ENCODE measurements at places on chromosomes 4 and X.

DNA sequence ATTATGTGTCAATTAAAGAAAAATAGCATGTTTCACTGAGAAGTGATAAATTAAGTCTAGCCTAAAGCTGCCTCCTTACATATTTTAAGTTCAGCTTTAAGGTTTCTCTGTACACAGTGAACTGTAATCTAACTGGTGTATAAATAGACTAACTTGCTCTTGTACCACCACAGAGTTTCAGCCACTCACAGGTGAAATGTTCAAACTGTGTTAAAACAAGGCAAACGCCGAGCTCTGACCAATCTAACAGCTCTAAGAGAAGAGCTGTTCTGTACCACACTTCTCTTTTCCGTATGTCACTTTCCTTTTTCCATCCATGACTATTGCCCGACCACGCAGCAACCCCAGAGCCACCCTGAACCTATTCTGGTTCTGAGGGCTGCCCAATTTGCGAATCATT lies 64.5 kb downstream of the DCHS2 start:
- DNase-seq = no peak

- no peak for DNase-seq
These were observed 52.8 kb downstream of the NFKB1 start for GRCh38 chr4:102553982-102554381.

DNA sequence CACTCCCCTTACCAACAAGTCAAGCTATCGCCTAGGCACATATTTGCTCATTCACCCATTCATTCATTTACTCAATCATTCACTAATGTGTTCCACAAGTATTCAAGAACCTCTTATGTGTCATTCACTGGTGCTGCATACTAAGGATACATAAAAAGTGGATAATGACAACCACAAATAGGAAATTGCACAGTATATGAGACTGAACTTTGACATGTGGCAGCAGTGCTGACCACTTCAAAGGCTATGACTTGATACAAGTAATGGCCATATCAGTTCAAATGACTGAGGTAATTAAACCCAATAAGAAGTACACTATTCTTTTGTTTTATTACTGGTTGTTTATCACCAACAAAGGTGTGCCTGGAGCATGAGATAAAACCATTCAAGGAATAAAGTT lies 282.5 kb downstream of the KLHL13 start:
- DNase-seq = no peak

DNA sequence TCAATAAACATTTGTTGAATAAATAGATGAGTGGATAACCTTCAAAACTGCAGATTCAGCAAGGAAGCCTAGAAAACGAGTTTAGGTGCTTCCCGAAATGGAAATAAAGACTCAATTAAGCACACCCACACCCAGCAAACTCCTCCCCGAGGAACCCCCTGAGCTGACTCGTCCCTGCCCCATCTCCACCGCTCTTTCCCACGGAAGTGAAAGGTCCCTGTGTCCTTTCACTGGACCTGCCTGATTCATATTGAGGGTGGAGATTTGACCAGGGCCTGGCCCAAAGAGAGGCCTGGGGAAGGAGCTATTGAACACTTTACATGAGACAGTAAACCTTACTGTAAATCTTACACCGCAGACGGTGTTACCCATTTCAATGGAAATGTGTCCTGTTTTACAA lies 129.1 kb downstream of the CPZ start:
- DNase-seq = no peak

DNA sequence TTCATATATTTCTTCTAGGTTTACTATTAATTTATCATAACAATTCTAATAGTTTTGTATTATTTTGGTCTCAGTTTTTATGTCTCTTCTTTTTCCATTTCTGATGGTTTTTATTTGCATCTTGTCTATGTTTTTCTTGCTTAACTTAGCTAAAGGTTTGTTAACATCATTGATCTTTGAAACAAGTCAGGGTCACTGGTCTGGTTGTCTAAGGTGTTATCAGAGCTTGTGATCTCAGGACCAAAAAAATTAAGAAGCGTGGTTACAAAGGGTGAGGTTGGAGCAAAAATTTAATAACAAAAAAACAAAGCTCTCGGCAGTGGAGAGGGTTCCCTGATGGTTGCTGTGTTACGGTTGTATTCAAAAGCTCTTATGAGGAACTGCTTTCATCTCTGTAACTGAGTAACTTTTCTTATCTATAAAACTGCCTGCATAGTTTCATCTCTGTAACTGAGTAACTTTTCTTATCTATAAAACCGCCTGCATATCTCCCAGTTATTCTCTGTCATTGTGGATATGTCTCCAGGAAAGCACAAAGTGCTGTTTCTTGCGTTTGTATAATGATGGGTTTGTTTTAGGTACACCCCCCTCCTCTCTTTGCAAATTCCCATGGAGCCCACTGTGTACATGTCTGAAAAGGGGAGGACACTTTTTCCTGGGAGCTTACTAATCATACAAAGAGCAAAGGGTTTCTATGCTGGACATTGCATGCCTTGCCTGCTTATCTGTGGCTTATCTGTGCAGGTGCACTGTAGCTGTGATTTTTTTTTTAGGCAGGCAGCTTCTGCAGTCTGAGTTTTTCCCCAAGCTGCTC lies 62.4 kb upstream of the UGT2B15 start:
- no peak for DNase-seq

DNA sequence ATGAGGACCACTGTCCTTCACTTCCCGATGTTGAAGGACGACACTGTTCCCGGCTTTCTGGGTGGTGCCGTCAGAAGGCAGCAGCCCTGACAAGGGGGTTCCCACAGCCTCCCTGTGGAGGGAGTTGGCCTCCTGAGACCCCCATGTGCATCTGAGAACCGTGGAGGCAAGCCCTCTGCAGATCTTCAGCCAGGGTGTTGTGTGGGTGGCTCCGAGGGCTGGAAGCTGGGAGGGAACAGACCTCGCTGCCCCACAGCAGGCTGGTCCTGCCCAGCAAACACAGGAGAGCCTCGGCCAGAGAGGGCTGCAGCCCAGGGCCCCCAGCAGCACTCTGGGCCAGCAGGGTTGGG lies 16.2 kb downstream of the DGKQ start:
- DNase-seq = no peak

- DNase-seq = no peak
These were observed 105.9 kb downstream of the TEX13A start for GRCh38 chrX:105114554-105115130.

DNA sequence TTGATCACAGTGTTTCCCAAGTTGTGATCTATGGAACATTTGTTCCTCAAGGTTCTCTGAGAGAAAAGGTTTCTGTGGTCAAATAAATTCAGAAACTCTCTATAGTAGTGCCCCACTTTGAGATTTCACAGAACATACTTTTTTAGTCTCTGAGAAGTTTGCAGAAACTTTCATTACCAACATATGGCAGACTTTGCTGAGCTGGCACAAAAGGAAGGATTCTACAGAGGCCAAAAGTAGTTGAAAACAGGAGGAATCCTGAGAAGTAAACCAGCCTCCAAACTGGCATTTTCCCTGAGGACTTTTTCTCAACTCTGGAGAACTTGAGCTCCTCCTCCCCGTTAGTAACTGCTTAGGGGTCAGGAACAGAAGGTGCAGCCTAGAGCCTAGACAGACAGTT lies 117.8 kb upstream of the ESX1 start:
- no peak for DNase-seq

- no peak for DNase-seq
These were observed 71.4 kb downstream of the GATB start for GRCh38 chr4:151689211-151689991.

DNA sequence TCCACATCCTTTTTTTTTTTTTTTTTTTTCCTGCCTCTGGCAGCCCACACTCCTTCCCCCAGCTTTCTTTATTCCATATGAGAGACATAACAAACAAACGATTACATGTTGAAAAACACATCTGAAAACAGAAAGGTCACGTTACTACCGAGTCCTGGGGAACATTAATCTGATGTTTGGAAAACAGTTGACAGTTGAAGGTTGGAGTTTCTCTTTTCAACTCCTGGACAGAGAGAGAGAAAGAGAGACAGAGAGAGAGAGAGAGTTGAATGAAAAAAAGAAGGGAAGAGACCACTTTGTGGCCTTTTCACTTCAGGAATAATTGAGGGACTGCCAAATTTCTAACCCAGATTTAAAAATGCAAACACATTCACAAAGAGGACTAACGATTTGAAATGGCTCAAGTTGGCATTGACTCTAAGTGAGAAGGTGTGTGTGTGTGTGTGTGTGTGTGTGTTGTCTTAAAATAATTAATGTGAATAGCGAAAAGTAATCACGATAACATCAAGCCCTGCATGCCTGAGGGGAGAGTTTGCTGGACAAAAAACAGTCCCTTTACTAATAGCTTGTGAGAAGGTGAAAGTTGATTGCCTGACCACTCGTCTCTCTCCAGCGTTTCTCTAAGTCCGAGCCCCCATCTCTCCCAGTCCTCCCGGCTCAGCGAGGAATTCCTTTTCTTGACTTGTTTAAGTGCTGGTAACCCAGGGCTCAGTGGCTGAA lies 67.3 kb downstream of the FBXO8 start:
- DNase-seq = no peak

GRCh38 chr4:90546114-90546513 lies 418.9 kb downstream of the CCSER1 start:
- DNase-seq = no peak

DNA sequence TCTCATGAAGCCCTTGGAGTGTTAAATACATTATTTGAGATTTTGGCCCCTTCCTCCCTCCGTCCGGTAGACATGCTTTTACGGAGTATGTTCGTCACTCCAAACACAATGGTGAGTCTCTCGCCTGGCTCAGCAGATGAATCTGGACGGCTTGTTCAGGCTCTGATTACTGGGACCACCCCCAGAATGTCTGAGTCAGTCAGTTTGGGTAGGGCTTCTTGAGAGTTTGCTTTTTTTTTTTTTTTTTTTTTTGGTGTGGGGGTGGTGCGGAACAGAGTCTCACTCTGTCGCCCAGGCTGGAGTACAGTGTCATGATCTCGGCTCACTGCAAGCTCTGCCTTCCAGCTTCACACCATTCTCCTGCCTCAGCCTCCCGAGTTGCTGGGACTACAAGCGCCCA lies 62.4 kb upstream of the MSANTD1 start:
- DNase-seq = no peak

- DNase-seq = no peak
These were observed 891.0 kb upstream of the FRG1 start for GRCh38 chr4:189049682-189050081.

DNA sequence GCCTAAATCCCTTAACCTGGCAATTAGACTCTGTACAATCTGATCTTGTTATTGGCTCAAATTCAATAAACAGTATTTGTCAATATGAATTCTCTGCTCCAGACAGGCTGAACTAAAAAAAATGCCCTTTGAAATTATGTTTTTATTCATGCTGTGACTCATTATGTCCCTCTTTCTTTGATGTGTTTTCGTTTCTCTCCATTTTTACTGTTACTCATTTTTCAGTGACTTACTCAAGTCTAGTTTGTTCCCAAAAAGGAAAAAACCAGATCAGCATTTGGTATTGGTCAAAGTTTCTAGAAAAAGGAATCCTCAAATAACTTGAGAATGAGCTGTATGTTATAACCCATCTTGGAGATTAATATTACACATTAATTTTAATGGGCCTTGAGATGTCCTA lies 40.4 kb downstream of the UNC5C start:
- no peak for DNase-seq

- peak; percentile 7 for DNase-seq
These were observed 13.8 kb upstream of the ENOX2 start for GRCh38 chrX:130916636-130917422.

DNA sequence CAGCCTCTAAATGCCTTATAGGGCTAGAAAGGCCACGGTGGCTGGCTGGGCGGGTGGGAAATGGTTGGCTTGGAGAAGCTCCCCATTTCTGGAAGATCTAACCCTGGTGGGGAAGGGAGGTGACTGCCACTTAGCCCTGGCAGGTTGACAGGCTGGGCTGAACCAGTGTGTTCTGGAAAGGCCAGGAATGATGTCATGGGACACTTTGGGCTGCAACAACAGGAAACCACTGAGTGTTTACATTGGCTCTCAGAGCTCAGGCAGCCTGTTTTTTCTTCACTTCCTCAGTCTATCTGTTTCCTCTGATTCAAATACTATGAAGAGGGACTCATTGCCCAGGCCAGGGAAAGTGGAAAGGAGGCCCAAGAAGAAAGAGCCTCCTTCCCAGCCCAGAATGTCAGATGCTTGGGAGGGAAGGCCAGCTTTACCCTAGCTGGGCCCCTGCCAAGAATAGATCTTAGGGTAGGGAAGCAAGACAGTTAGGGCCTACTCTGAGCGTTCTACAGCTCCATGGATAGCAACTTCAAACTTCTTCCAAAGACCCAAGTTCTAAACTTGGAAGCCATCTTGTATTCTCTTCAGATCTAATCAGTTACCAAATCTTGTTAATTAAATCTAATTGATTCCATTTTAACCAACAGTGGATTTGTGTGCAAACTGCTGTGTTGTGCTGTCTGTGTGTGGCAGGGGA lies 65.8 kb upstream of the MSN start:
- peak; percentile 7 for DNase-seq

- DNase-seq = no peak
These were observed 35.3 kb upstream of the WAS start for GRCh38 chrX:48648336-48648751.

GRCh38 chr4:96205143-96205936 lies 365.4 kb downstream of the PDHA2 start:
- no peak for DNase-seq

- DNase-seq = no peak
These were observed 82.4 kb downstream of the AFAP1 start for GRCh38 chr4:7857238-7857701.

Data from NCI-H774 (cell line).